AG09319 (cell line): ENCODE measurements at places on chromosomes 16 and 17.

GRCh38 chr17:49468811-49469385 is 26.2 kb upstream of the NGFR start:
- DNase-seq = no peak

DNA sequence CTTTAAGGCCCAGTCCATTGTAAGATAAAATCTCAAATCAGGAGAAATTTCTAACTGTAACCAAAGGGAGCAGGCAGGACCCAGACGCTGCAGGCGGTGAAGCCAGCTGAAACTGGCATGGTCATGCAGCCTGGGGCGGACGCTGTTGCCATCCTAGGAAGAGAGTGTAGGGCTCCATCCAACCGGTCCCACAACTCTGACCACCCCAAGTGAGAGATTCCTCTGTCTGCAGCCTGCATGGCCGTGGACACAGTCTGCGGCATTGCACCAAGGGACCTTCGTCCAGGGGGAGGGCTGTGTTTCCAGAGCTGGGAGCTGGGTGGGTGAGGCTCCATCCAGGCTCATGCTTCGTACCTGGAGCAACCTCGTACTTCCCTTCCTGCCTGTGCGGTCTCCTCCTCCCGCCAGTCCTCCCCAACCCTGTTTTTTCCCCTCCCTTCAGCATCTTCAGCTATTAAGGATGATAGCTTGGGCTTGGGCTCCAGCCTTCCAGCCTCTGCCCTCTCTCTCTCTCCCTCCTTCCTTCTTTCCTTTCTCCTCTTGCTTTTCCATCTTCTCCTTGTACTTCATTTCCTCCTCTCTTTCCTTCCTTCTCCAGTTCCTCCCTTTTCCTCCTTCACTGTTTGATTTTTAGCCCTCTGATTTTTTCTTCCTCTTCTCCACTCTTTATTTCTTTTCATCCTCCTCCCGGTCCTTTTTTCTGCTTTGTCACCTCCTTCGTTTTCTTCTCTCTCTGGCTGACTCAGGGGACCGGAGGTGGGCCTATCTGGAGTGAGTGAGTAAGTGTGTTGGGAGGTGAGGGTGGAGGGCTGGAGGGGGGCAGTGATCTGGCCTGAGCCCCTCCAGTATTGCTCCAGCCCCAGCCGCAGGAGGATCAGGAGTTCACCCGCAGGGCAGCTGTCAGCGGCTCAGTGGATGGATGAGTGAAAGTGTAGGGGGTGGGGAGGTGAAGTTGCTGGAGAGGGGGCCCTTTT is 17.0 kb upstream of the LHX1 start:
- DNase-seq = no peak

DNA sequence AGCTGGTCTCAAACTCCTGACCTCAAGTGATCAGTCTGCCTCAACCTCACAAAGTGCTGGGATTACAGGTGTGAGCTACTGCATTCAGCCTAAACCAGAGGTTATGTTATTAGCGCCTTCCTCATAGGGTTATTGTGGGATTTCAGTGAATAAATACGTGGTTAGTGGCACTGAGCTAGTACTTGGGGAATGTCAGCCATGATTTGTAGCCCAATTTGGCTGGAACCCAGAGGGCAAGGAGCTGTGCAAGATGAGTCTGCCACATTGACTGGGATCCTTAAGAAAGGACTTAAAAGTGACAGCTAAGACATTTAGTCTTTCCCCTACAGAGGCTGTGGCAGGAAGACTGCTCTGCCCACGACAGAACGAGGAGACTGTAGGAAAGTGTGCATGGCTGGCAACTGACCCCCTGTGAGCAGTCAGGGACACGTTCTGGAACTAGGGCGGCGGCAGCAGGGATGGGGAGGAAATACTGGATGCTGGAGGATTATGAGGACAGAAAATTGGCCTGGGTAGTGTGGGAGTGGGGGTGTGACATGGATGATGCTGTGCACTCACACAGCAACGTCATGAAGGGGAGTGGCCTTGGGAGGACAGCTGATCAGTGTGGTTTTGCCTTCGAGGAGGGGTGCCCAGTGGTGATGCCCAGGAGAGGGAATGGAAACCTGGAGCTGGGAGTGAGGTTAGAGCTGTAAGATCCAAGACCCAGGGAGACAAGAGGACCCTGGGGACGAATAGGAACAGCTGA is 14.6 kb downstream of the ATP5PD start:
- DNase-seq = no peak

GRCh38 chr16:80273635-80274538 is 266.9 kb upstream of the DYNLRB2 start:
- DNase-seq = peak; percentile 20

GRCh38 chr16:57526498-57526897 is 9.9 kb downstream of the CCDC102A start:
- DNase-seq = no peak

DNA sequence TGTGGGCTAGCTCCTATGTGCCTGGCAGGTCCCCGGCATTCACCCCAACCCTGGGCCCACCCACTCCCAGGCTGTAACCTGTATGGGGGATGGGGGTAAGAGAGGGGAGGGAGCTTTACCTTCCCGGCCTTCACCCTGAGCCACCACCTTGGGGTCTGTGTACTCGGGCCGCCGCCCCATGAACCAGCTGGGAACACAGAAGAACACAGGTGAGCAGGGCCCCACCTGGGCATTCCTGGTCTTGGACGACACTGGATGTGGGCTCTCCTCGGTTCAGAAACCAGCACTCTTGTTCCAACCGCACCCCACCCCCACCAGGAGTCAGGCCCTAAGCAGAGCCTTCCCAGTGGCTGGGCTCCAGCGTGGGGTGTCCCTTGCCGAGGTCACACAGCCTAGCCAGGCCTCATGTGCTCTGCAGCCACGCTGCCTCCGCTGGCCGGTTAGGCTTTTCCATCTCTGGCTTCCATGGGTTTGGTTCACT is 18.8 kb downstream of the B9D1 start:
- DNase-seq = no peak

- DNase-seq = no peak
These were observed 61.2 kb upstream of the TOM1L1 start for GRCh38 chr17:54839447-54839846.

DNA sequence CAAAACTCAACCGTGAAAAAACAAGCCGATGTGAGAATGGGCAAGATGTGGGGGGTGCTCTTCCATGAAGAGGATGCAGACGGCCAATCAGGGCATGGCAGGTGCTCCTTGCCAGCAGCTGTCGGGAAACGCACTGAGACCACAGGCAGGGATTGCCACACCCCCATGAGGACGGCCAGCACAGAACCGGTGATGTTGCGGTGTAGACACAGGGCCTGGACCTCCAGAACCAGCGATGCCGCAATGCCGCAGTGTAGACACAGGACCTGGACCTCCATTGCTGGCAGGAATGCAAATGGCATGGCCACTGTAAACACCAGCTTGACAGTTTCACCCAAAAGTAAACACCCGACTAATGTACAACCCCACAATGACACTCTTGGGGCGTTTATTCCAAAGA is 164.9 kb downstream of the BANP start:
- no peak for DNase-seq

GRCh38 chr17:18043491-18043890 is 4.3 kb downstream of the GID4 start:
- no peak for DNase-seq

- no peak for DNase-seq
These were observed 280.8 kb upstream of the TBX2 start for GRCh38 chr17:61118871-61119270.

DNA sequence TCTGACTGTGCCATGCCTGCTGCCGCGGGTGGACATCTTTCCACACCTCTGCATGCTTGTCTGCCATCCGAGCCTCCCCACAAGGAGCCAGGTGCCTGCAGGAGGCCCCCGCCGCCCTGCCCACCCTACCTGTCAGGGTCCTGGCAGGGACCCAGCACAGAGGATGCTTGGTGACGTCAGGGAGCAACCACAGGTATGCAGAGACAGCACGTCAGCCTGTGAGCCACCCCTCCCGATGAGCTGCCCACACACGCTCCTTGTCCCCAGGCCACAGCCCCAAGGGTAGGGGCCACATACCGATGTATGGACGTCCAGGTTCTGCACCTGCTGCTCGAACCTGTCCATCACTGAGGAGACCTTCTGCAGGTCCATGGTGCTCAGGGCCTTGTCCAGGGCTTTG is 10.6 kb downstream of the CHMP1A start:
- DNase-seq = no peak

- no peak for DNase-seq
These were observed 26.7 kb downstream of the PLD6 start for GRCh38 chr17:17179371-17179827.

DNA sequence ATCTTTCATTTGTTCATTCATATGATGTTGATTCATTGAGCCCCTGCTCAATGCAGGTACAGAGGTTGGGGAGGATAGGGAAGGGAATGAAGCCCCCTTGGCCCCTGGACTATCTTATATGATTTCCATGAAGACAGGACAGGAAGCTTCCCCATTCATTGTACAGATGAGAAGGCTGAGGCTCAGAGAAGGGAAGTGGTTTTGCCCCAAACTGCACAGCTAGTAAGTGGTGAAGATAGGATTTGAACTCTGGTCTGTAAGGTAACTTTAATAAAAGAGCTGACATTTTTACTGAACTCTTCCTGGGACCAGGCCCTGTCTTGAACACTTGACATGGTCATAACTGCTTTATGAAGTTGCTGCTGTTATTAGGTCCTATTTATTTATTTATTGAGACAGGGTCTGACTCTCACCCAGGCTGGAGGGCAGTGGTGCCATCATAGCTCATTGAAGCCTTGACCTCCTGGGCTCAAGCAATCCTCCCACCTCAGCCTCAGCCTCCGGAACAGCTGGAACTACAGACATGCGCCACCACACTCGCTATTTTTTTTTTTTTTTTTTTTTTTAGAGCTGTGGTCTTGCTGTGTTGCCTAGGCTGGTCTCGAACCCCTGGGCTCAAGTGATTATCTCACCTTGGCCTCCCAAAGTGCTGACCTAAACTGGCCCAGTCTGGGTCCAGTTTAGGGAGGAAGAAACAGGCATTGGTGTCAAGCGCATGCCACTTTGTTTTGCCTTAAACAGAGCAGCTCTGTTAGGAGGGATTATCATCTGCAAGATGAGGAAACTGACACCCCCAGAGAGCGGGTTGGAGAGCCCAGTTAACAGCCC is 5.0 kb downstream of the CTF1 start:
- DNase-seq = no peak

- no peak for DNase-seq
These were observed 74.6 kb downstream of the TMEM100 start for GRCh38 chr17:55648086-55648485.

DNA sequence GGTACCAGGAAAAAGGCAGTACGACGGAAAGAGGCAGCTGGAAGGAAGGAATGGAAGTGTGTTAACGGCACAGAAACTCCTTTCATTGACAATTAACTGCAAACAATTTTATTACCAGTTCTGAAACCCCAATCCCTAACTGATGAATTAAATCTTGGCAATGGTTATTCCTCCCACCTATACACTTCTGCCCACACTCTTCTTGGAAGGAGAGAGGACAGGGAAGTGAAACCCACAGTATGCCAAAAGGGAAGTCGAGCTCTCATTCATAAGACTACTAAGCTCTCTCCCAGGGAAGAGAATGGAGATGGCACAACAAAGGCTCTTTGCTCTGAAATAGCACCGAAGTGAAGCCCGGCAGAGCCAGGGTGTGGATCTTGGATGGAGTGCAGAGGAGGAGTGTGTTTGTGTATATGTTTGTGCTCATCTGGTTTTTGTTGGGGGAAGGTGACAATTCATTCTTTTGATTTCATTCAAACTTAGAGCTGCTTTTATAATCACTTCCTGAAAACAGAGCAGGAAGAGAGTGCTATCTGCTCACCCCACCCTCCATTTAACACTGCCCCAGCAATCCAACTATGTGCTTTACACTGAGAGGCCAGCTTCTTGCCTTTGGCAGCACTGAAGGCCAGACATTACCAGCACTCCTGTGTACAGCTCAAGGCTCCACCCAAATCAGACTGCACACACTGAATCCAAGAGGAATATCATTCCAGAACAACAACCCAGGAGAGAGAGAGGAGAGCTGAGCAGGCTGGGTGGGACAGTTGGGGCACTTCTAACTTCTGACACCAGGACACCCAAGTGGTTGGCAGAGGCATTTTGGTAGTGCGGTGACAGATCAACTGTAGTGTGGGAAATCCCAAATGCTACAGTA is 68.7 kb downstream of the HIC1 start:
- DNase-seq = no peak

DNA sequence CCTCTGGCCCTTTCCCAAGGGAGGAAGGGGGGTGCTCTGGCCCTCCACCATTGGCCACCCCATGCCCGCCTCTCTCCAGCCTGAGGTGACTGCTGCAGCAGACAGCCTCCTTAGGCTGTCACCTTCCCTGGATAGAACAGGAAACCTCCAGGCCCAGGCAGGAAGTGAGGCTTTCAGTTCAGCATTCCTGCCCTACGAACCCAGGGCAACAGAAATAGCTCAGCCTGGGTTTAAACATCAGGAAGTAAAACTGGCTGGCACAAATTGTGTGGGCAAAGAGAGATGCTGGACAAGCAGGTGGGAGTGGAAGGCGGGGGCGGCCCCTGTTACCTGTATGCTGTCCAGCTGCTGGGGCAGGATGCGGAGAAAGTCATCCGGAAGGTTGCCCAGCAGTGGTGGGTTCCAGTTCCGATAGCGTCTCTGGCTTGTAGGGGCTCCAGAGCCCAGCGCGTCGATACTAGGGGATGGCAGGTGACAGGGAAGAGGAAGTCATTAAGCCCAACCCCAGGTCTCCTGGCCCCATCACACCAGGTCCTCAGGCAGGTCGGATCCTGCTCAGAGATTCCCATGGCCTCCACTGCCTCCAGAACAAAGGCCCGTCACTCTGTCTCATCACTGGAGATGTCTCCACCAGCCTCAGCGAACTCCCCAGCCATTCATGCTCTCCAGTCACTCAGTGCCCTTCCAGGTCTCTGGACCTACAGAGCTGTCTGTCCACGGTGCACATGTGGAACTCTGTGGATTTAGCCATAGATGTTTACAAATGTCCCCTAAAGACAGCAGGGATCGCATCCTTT is 23.6 kb upstream of the MRPS23 start:
- DNase-seq = no peak

DNA sequence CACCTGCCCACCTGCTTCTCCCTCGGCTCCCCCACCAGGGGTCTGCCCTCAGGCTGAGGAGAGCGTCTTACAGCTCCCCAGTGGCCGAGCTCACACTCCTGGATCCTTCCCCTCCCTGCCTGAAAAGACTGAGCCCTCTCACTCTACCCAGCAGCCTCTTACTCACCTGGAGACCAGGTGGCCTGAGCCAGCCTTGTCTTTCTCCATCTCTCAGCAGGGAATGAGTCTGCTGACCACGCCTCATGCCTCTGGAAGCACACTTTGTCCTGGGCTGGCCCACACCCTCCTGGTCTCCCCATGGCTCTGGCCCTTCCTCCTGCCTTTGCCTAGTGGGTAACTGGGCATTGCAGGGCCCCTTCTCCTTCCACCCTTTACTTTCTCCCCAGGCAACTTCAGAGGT is 177.2 kb downstream of the ENGASE start:
- no peak for DNase-seq

GRCh38 chr17:70168044-70168976 is 1.0 kb upstream of the KCNJ2 start:
- DNase-seq = peak; percentile 36

- DNase-seq = no peak
These were observed 214.5 kb upstream of the CIBAR2 start for GRCh38 chr16:85326794-85327181.

GRCh38 chr17:68343976-68344375 is 52.7 kb downstream of the ARSG start:
- DNase-seq = no peak
